ENCODE measurements at places on chromosomes 5 and 9. TPM values are rescaled to one million over a fixed set of nuclear protein-coding genes. Genes with fewer than 3 reads are reported as not detected.
A peak's percentile ranks its signal among the peaks of the same experiment; 100 is the strongest.

DNA sequence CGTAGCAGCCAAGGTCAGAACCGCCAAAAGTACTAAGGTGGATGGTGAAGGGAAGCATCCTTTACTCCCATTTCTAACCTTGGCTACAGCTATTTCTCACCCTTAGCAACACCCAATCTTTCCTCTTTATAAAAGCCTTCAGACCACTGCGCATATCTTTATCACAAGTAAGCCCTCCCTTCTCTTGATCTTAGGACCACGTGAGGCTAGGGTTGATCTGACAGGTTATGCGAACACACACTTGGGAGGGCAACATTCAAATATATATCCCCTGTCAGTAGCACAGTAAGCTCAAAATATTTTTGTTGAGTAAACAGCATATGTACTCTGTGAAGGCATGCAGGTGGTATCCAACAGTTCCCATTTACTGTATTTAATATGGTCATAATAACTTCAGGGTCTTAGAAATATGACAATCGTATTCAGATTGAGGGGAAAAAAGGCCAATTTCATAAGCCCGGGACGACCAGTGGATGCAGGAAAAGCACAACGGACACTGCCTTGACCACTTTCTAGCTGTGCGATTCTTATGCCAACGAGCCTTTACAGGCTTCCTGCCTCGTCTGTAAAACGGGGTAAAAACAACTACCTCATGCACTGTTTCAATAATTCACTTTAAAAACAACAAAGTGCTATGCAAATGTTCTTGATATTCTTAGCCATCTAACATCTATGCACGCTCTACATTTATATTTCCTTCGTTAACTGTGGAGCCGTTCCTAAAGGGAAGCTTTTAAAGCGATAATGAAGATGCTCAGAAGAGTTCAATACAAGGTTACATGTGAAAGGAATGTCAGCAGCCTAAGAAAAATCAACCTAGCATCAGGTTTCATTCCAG, 1.3 kb downstream of the ARSB start:
- peak overlapping the region; percentile 90 for H3K4me3 ChIP-seq
- no peak for DNase-seq
- H3K4me1 ChIP-seq, result peaks cover 53% of the 10 kb centered on the region
- H3K36me3 ChIP-seq, result peaks cover 4% of the 10 kb centered on the region

- H3K27ac ChIP-seq, result no peak overlapping the region
- H3K36me3 ChIP-seq, result peaks cover 8% of the 10 kb centered on the region
- H3K27me3 ChIP-seq, result no peaks in the 10 kb centered on the region
- no peak overlapping the region for H3K4me3 ChIP-seq
- no peak for DNase-seq
These were observed 10.5 kb downstream of the GRAMD2B start for GRCh38 chr5:126433701-126434100.

DNA sequence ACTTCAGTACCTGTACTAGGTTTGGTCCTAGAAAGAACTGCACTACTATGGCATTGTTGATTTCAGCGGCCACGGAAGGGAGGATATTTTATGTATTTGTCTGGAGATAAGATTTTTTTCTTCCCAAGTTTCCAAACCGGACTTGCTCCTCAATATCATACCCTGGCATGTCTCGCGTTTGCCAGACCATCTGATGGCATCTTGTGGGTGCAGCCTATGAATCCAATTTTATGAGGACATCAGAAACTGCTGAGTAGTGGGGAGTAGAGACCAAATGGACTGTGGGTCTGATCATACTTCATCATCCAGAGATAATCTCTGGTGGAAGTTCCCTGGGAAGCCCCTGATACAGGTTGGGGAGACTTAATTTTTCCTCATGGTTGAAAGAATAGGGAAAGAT, 716.1 kb upstream of the WWC1 start:
- no peak for DNase-seq
- no peak overlapping the region for H3K4me3 ChIP-seq
- H3K27ac ChIP-seq, result no peak overlapping the region
- H3K27me3 ChIP-seq, result peaks cover 23% of the 10 kb centered on the region
- no peaks in the 10 kb centered on the region for H3K4me1 ChIP-seq

GRCh38 chr5:17094830-17095229, 122.6 kb upstream of the BASP1 start:
- H3K36me3 ChIP-seq, result no peaks in the 10 kb centered on the region
- H3K27me3 ChIP-seq, result no peaks in the 10 kb centered on the region
- H3K4me3 ChIP-seq, result no peak overlapping the region
- DNase-seq, result no peak

DNA sequence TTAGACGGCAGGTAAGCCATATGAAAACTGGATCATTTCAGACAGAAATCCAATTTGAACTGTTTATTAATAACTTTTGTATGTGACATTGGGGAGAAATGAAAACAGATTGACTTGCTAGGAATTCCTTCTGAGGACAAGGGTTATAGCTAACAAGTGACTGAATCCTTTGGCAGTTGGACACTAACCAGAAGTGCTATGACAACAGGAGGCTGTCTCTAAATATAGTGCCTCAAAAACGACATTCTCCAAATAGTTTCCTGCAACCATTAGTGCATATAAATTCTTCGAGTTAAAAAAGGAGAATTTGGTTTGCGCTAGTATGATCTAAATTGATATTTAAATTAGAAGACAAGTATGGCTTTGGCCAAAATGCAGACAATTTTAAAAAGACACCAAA, 338.6 kb downstream of the PTPRD start:
- H3K36me3 ChIP-seq, result no peaks in the 10 kb centered on the region
- no peak overlapping the region for H3K27ac ChIP-seq
- no peaks in the 10 kb centered on the region for H3K27me3 ChIP-seq
- no peak for DNase-seq

DNA sequence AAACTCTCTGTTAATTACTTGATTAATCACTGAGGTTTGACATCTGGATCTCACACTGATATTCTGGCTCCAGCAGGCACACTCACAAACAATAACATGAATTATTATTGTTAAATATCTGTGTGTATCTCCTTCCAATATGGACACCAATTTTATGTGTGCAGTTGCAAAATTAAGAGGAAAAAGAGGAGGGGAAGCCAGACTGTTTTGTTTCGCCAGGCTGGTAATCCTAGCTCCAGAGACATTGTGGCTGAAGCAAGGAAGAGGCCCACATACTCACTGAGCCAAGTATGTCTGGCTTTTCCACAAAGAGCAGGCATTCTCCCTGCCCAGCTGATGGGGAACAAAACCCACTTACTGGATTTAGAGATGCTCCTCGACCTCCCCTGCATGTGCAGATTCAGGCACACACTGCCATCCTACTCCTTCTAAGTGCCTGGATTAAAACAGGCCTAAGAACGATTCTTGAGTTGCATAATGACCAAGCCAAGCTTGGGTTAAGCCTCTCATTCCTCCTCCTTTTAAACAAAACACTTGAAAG, 181.9 kb downstream of the ESM1 start:
- H3K36me3 ChIP-seq, result no peaks in the 10 kb centered on the region
- no peak overlapping the region for H3K27ac ChIP-seq
- peaks cover 2% of the 10 kb centered on the region for H3K4me1 ChIP-seq
- no peak overlapping the region for H3K4me3 ChIP-seq
- DNase-seq, result no peak

- H3K27me3 ChIP-seq, result no peaks in the 10 kb centered on the region
- peaks cover 24% of the 10 kb centered on the region for H3K4me1 ChIP-seq
- no peak overlapping the region for H3K4me3 ChIP-seq
- peak overlapping the region; percentile 80 for H3K27ac ChIP-seq
These were observed 8.8 kb downstream of the CLPTM1L start for GRCh38 chr5:1336106-1336561.

- no peak for DNase-seq
- peak overlapping the region; percentile 96 for H3K27ac ChIP-seq
- peaks cover 9% of the 10 kb centered on the region for H3K36me3 ChIP-seq
These were observed 183.3 kb upstream of the DMAC1 start for GRCh38 chr9:7982907-7983306.

GRCh38 chr5:68298479-68298878, 82.9 kb downstream of the PIK3R1 start:
- H3K4me3 ChIP-seq, result no peak overlapping the region
- DNase-seq, result no peak
- no peaks in the 10 kb centered on the region for H3K27me3 ChIP-seq
- peaks cover 71% of the 10 kb centered on the region for H3K36me3 ChIP-seq
- peaks cover 15% of the 10 kb centered on the region for H3K4me1 ChIP-seq

GRCh38 chr5:84589926-84590325, 205.2 kb upstream of the EDIL3 start:
- H3K27ac ChIP-seq, result no peak overlapping the region
- H3K4me1 ChIP-seq, result no peaks in the 10 kb centered on the region
- DNase-seq, result no peak
- H3K27me3 ChIP-seq, result no peaks in the 10 kb centered on the region
- no peaks in the 10 kb centered on the region for H3K36me3 ChIP-seq
- H3K4me3 ChIP-seq, result no peak overlapping the region

GRCh38 chr9:22683700-22684075, 237.1 kb downstream of the DMRTA1 start:
- DNase-seq, result no peak
- no peaks in the 10 kb centered on the region for H3K36me3 ChIP-seq
- no peaks in the 10 kb centered on the region for H3K27me3 ChIP-seq
- H3K4me3 ChIP-seq, result no peak overlapping the region
- H3K27ac ChIP-seq, result no peak overlapping the region
- H3K4me1 ChIP-seq, result no peaks in the 10 kb centered on the region

The FST gene
- total RNA-seq, result not detected

The SPINK7 gene
- not detected for total RNA-seq

The PCDHB11 gene
- total RNA-seq, result not detected

The GPRIN1 gene
- total RNA-seq, result 2.5 TPM

The CAAP1 gene
- 16.3 TPM for total RNA-seq

All from activated CD4-positive, alpha-beta T cell treated with anti-CD3 and anti-CD28 coated beads, Interleukin-2, amount 10 ng/mL, durations not matched to agents 7 days and 5 days (primary cell).